WTC11 (cell line): ENCODE measurements at places on chromosomes 3 and 15.

DNA sequence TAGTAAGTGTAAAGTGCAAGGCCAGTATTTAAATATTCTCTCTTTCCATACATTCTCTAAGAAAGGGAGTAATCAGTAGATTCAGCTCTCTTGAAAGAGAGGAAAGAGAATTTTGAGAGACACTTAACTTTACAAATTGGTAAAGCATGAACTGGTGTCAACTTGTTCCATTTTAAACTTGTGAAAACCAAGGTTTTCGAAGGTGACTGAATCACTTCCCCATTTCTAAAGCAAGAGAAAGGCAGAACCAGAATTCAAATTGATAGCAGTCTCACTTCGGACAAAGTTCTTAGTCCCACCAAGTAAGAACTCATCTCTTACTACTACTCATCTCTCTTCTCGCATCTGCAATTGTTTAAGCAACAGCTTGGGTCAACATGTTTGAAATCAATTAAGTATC lies 22.4 kb downstream of the TJP1 start:
- peaks cover 43% of the 10 kb centered on the region for H3K36me3 ChIP-seq
- H3K27me3 ChIP-seq = no peaks in the 10 kb centered on the region
- peaks cover 28% of the 10 kb centered on the region for H3K4me1 ChIP-seq
- no peak overlapping the region; the same call in 1 of the 2 replicates for H3K27ac ChIP-seq
- H3K4me3 ChIP-seq = no peak overlapping the region
- no peak for DNase-seq

GRCh38 chr15:70101459-70102113 lies 3.9 kb upstream of the TLE3 start:
- peaks cover 36% of the 10 kb centered on the region for H3K4me1 ChIP-seq
- H3K36me3 ChIP-seq = no peaks in the 10 kb centered on the region
- H3K4me3 ChIP-seq = peak overlapping the region; percentile 91
- no peak overlapping the region for H3K27ac ChIP-seq

DNA sequence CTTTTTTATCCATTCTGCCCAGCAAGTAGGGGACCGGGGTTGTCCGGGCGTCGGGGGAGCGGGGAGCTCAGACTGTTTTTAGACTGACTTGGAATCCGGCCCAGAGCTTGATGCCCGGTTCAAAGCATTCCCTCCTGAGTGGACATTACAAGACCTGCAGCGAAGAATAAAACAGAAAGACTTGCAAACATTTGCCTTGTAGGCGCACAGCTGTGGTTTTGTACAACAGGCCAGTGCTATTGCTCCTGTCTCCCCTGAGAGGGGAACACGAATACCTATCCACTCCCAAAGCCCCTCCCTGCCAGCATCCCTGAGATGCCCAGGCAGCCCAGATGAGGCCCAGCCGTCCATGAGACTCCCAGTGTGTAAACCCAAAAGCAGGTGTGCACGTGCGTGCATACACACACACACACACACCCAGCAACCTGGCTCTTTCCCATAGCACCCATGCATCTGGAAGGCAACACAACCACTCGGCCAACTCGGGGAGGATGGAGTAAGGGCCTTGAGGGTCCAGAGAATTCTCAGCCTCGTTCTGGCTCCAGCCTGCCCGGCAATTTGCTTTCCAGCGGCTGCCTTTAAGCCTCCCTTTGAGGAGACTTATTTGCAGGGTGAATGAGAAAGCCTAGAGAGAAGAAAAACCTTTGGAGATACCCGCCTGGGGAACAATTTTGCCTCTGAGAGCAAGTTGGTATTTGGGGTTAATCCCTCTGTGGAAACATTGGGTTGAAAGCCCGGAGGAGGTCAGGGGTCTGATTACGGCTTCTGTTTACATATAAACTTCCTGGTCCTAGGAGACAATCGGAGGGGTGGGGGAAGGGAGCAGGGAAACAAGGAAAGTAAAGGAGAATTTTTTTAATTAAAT lies 161.0 kb upstream of the HES1 start:
- peak; percentile 34 for DNase-seq
- peaks cover 65% of the 10 kb centered on the region for H3K4me1 ChIP-seq
- H3K27ac ChIP-seq = peak overlapping the region; percentile 73
- H3K27me3 ChIP-seq = peaks cover 34% of the 10 kb centered on the region
- H3K36me3 ChIP-seq = no peaks in the 10 kb centered on the region
- peak overlapping the region; percentile 41 for H3K4me3 ChIP-seq

GRCh38 chr3:128969993-128970739 lies 23.7 kb downstream of the CFAP92 start:
- no peak overlapping the region for H3K27ac ChIP-seq
- no peak overlapping the region for H3K4me3 ChIP-seq
- peak; percentile 69 for DNase-seq
- no peaks in the 10 kb centered on the region for H3K36me3 ChIP-seq
- H3K27me3 ChIP-seq = no peaks in the 10 kb centered on the region

DNA sequence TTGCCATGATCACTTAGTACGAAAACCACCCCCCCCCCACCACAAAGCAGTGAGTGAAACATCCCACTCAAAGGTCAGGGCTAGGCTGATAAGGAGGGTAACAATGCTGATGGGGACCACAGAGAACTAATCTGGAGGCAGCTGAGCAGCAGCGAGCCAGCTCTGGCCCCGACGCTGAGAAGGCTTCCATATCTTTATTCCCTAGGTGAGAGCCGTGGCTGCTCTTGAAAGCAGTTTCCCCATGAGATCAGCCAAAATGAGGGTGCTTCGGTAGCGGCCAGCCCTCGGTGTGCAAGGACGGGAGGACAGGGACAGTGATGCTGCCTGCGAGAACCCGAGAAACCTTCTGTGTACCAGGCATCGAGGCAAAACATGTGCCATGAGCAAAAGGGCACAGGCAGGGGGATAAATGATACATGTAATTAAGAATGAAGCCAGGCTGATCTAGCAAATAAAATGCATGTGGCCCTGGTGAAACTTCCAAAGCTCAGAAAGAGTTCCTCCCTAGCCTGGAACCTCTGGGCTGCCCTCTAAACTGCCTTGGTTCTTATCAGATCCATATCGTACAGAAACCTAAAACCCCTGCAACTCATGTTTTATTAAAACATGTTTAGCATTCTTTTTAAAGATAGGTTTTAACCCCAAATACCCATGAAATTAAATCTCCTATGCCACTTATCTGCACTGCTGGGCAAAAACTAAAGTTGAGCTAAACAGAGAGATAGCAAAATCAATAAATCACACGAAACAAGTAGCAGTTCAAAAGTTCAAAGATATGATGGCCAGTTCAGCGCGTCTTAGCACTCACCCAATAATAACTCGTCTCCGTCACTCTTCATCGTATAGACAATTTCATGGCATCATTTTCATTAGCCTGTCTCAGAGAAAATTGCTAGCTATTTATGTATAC lies 337.3 kb downstream of the FOXP1 start:
- peak overlapping the region; percentile 53 for H3K27ac ChIP-seq
- DNase-seq = no peak
- H3K36me3 ChIP-seq = no peaks in the 10 kb centered on the region
- H3K4me3 ChIP-seq = no peak overlapping the region
